Mammary epithelial cell (primary cell): ENCODE measurements at places on chromosomes 1 and 21. TPM values are rescaled to one million over a fixed set of nuclear protein-coding genes. Genes with fewer than 3 reads are reported as not detected.

Gene NUP133
- total RNA-seq, result 28.8 TPM

Gene ZBTB8B
- total RNA-seq, result under 0.01 TPM

DNA sequence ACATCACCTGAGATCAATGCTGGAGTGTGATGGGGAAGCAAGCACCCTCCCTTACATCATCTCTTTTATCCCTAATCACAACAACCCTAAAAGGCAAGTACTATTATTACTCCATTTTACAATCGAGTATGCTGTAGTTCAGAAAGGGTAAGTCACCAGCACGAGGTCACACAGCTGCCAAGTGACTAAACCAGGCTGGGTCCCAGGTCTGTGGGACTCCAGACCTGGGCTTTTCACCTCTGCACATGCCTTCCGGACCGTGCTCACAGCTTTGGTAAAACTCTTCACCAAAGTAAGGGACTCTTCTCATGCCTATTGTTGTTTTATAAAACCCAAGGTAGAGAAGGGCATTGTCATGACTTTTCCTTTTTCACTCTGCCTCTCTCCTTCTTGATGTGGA is 130.9 kb downstream of the DMRTB1 start:
- DNase-seq, result no peak

GRCh38 chr1:103243481-103243880 is 135.2 kb upstream of the COL11A1 start:
- no peak for DNase-seq

- no peak for DNase-seq
Measured at GRCh38 chr1:112688781-112689193, 14.3 kb downstream of the MOV10 start.

- DNase-seq, result no peak
Measured at GRCh38 chr1:8416881-8417280, 99.0 kb downstream of the SLC45A1 start.

DNA sequence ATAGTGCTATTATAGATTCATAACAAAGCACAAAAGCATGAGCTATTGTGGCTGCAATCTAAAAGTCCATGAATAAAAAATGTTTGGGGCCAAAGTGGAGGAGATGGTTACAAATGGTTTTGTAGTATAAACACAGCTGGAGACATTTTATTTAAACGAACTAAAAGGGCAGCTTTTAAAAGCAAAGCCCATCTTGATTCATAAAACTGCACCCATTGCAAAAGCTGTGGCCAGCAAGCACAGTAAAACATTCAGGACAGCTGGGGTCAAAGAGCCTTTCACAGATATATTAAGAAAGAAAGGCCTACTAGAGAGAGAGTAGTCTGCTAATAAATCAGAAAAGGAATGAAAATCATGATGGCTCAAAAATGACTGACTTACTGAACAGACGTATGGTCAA is 520.8 kb downstream of the NUF2 start:
- DNase-seq, result no peak

- no peak for DNase-seq
Measured at GRCh38 chr21:42706765-42707164, 53.3 kb downstream of the PDE9A start.
